ENCODE measurements at places on chromosomes 5 and 9. TPM values are rescaled to one million over a fixed set of nuclear protein-coding genes. Genes with fewer than 3 reads are reported as not detected.

DNA sequence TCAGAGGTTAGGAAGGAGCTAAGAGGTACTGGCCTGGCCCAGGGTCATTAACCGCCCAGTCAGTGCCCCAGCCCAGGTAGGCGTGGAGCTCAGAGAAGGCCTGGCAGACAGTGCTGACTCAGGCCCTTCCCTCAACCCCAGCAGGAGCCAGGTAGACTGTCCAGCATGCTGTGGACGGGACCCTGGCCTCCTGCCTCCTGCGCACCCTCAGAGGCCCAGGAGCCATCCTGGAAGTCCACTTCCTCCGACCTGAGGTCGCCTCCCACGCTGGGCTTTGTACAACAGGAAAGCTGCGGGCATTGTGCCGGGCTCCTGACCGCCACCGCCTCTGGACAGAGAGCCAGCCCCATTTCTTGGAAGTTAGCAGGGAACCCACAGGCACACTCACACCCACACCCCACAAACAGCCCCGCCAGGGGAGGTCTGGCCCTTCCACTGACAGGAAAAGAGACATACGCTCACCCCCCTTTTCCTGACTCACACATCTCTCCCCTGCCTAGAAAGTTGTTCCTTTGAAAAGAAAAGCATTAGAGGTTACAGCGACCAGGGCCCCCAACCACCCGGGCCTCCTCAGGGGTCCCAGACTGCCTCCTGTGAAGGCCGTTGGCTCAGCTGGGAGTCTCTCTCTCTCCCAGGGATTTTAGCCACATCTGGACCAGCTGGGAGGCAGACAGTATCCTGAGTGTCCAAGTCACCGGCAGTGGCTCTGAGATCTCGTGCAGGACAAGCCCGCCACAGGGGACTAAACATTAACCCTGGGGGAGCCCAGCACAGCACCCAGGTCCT, 7.7 kb downstream of the RALGDS start:
- H3K4me1 ChIP-seq: no peaks in the 10 kb centered on the region
- H3K36me3 ChIP-seq: peaks cover 33% of the 10 kb centered on the region
- no peaks in the 10 kb centered on the region for H3K27me3 ChIP-seq
- peak overlapping the region; percentile 89 for H3K27ac ChIP-seq
- H3K4me3 ChIP-seq: no peak overlapping the region

GRCh38 chr5:147561435-147561834, 51.6 kb upstream of the DPYSL3 start:
- H3K27me3 ChIP-seq: no peaks in the 10 kb centered on the region
- H3K4me3 ChIP-seq: no peak overlapping the region

GRCh38 chr9:93673021-93673838, 96.8 kb downstream of the PHF2 start:
- H3K4me3 ChIP-seq: no peak overlapping the region
- peak; percentile 50 for DNase-seq
- H3K27me3 ChIP-seq: no peaks in the 10 kb centered on the region
- no peaks in the 10 kb centered on the region for H3K4me1 ChIP-seq
- peaks cover 49% of the 10 kb centered on the region for H3K36me3 ChIP-seq
- H3K27ac ChIP-seq: no peak overlapping the region

DNA sequence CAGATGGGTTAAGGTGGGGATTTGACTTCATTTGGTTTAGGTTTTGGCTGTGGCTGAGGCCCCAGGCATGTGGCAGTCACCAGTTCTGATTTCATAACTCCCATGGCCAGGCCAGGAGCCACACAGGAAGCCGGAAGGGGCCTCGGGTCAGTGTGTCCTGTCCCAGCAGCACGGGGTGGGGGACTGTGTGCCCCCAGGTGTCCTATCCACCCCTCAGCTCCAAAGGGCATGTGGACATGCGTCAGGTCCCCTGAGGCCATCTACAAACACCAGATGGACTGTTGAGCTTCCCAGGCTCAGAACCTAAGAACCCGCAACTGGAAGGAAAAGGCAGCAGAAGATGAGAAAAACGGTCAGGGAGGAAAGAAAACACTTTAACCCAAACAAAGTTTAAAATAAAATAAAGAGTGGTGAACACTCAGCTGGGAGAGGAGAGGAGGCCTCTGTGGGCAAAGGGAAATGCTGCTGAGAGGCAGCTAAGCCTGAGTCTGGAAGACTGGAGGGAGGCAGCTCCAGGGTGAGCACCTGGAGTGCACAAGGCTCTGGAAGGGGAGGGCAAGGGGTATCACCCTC, 260.8 kb downstream of the AUH start:
- H3K27ac ChIP-seq: peak overlapping the region; percentile 92
- H3K4me1 ChIP-seq: no peaks in the 10 kb centered on the region
- peak; percentile 74 for DNase-seq
- no peak overlapping the region for H3K4me3 ChIP-seq
- H3K36me3 ChIP-seq: no peaks in the 10 kb centered on the region
- no peaks in the 10 kb centered on the region for H3K27me3 ChIP-seq

GRCh38 chr9:35907711-35908503, 1.4 kb upstream of the SPAAR start:
- no peaks in the 10 kb centered on the region for H3K36me3 ChIP-seq
- peak; percentile 85 for DNase-seq
- H3K27ac ChIP-seq: peak overlapping the region; percentile 88
- H3K27me3 ChIP-seq: no peaks in the 10 kb centered on the region
- peak overlapping the region; percentile 43 for H3K4me3 ChIP-seq
- H3K4me1 ChIP-seq: peaks cover 88% of the 10 kb centered on the region

GRCh38 chr9:33903157-33903780, 86.3 kb downstream of the UBE2R2 start:
- no peak for DNase-seq
- H3K4me1 ChIP-seq: no peaks in the 10 kb centered on the region
- H3K4me3 ChIP-seq: no peak overlapping the region
- H3K27ac ChIP-seq: no peak overlapping the region
- no peaks in the 10 kb centered on the region for H3K27me3 ChIP-seq
- H3K36me3 ChIP-seq: peaks cover 25% of the 10 kb centered on the region

GRCh38 chr5:59569608-59570334, 323.8 kb downstream of the PDE4D start:
- no peak overlapping the region for H3K27ac ChIP-seq
- DNase-seq: no peak
- H3K36me3 ChIP-seq: no peaks in the 10 kb centered on the region
- H3K27me3 ChIP-seq: no peaks in the 10 kb centered on the region

DNA sequence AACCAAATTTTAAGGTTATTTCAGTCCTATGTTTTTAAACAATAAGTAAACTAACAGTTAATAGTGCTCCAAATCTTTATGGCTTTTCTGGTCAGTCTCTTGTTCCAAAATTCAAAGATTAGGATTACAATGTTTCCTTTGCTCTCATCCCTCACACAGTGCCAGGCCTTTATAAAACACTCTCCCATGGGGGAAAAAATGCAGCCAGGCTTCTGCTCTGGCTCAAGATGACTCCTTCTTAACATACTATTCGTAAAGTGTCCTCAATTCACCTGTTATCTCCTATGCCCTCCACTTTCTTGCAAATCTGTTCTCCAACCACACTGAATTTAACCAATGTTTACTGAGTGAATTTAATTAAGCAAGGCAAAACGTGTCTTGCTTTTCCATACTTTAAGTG, 1.4 kb downstream of the CEP120 start:
- H3K27me3 ChIP-seq: no peaks in the 10 kb centered on the region
- no peak overlapping the region for H3K27ac ChIP-seq
- peak overlapping the region; percentile 79 for H3K4me3 ChIP-seq
- peaks cover 12% of the 10 kb centered on the region for H3K4me1 ChIP-seq

DNA sequence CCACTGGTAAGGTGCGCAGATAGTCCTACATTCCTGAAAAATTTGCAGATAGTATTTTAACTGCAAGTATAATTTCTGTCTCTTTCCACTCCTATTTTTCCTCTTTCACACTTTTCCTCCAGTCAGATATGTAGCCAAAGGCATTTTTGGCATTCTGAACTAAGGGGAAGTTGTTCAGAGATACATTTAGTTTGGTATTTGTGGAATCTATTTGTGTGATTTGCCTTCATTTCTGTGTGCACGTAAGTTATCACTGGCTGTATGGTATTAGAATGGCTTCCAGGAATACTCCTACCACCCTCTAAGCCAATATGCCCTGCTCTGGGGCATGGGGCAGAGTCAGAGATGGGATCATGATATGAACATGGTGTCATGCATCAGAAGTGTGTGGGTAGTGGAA, 45.8 kb upstream of the GRAMD2B start:
- no peaks in the 10 kb centered on the region for H3K27me3 ChIP-seq
- H3K36me3 ChIP-seq: no peaks in the 10 kb centered on the region
- H3K27ac ChIP-seq: no peak overlapping the region
- H3K4me3 ChIP-seq: no peak overlapping the region
- no peaks in the 10 kb centered on the region for H3K4me1 ChIP-seq

GRCh38 chr5:15609076-15609725, 109.2 kb downstream of the FBXL7 start:
- H3K27ac ChIP-seq: no peak overlapping the region
- no peak overlapping the region for H3K4me3 ChIP-seq
- H3K4me1 ChIP-seq: no peaks in the 10 kb centered on the region
- no peaks in the 10 kb centered on the region for H3K27me3 ChIP-seq
- no peak for DNase-seq

- H3K27me3 ChIP-seq: no peaks in the 10 kb centered on the region
- no peaks in the 10 kb centered on the region for H3K4me1 ChIP-seq
- DNase-seq: no peak
- no peak overlapping the region for H3K27ac ChIP-seq
- H3K36me3 ChIP-seq: no peaks in the 10 kb centered on the region
Measured at GRCh38 chr5:147339313-147339712, 104.5 kb downstream of the STK32A start.

- no peak overlapping the region for H3K27ac ChIP-seq
- no peak overlapping the region for H3K4me3 ChIP-seq
- DNase-seq: peak; percentile 72
- no peaks in the 10 kb centered on the region for H3K4me1 ChIP-seq
- no peaks in the 10 kb centered on the region for H3K36me3 ChIP-seq
Measured at GRCh38 chr5:178312880-178313282, 80.3 kb upstream of the PHYKPL start.

- no peak overlapping the region for H3K4me3 ChIP-seq
- H3K36me3 ChIP-seq: no peaks in the 10 kb centered on the region
- no peaks in the 10 kb centered on the region for H3K27me3 ChIP-seq
- peak; percentile 42 for DNase-seq
- H3K4me1 ChIP-seq: no peaks in the 10 kb centered on the region
- no peak overlapping the region for H3K27ac ChIP-seq
Measured at GRCh38 chr5:176190886-176191755, 47.1 kb upstream of the SIMC1 start.

- peak overlapping the region; percentile 58 for H3K27ac ChIP-seq
- H3K27me3 ChIP-seq: no peaks in the 10 kb centered on the region
- H3K36me3 ChIP-seq: no peaks in the 10 kb centered on the region
Measured at GRCh38 chr5:68240202-68240601, 24.6 kb downstream of the PIK3R1 start.

GRCh38 chr9:8179381-8180053, 379.9 kb upstream of the DMAC1 start:
- H3K27ac ChIP-seq: no peak overlapping the region
- H3K36me3 ChIP-seq: no peaks in the 10 kb centered on the region
- no peaks in the 10 kb centered on the region for H3K27me3 ChIP-seq
- H3K4me1 ChIP-seq: no peaks in the 10 kb centered on the region
- H3K4me3 ChIP-seq: no peak overlapping the region

DNA sequence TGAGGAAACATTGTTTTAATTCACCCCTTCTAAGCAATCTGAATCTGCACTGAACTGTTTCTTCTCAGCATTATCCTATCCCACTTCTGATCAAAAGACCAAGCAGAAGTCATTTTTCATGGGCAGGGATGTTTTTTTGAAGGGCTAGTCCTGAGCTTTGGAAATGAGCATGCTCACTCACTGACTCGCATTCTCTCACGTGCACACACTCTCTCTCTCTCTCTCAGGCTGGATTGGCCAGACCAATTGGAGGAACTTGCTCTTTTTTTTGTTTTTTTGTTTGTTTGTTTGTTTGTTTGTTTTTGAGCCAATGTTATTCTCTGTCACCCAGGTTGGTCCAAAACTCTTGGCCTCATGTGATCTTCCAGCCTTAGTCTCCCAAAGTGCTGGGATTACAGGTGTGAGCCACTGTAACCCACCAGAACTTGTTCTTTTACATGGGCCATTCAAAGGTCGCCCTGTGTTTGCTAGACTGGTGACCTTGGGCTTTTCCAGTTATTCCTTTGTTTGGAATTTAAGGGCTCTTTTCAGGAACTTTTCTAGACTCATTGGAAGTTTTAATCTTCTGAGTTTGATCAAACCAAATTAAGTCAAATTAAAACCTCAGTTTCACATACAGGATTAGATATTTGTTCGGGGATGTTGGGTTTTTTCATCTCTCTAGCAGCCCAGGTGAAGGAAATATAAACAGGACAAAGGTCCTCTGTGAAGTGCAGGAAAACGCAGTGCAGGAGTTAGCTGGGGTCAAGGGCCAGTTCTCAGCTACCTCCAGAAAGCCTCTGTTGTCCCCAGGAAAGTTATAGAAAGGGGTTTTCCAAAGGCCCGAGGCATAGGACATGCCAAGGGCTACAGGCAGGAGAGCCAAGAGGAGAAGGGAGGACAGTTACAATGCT, 13.1 kb downstream of the FAXDC2 start:
- no peak overlapping the region for H3K4me3 ChIP-seq
- peaks cover 19% of the 10 kb centered on the region for H3K36me3 ChIP-seq
- H3K27ac ChIP-seq: no peak overlapping the region
- peaks cover 29% of the 10 kb centered on the region for H3K4me1 ChIP-seq
- no peaks in the 10 kb centered on the region for H3K27me3 ChIP-seq

- H3K4me3 ChIP-seq: no peak overlapping the region
- no peaks in the 10 kb centered on the region for H3K36me3 ChIP-seq
- peaks cover 14% of the 10 kb centered on the region for H3K4me1 ChIP-seq
- peaks cover 3% of the 10 kb centered on the region for H3K27me3 ChIP-seq
- DNase-seq: peak; percentile 43
Measured at GRCh38 chr5:370311-370958, 48.9 kb downstream of the AHRR start.

GRCh38 chr9:36964791-36965190, 69.3 kb downstream of the PAX5 start:
- H3K36me3 ChIP-seq: no peaks in the 10 kb centered on the region
- H3K27ac ChIP-seq: no peak overlapping the region
- H3K4me1 ChIP-seq: no peaks in the 10 kb centered on the region
- DNase-seq: no peak

- H3K27me3 ChIP-seq: no peaks in the 10 kb centered on the region
- no peaks in the 10 kb centered on the region for H3K36me3 ChIP-seq
- H3K27ac ChIP-seq: peak overlapping the region; percentile 99
- peak overlapping the region; percentile 98 for H3K4me3 ChIP-seq
Measured at GRCh38 chr9:34988218-34989002, 1.1 kb upstream of the DNAJB5 start.

GRCh38 chr5:57408714-57409113, 73.9 kb downstream of the ACTBL2 start:
- H3K4me1 ChIP-seq: peaks cover 63% of the 10 kb centered on the region
- H3K36me3 ChIP-seq: no peaks in the 10 kb centered on the region
- H3K27me3 ChIP-seq: no peaks in the 10 kb centered on the region
- H3K4me3 ChIP-seq: no peak overlapping the region

GRCh38 chr9:81032831-81033230, 656.5 kb downstream of the TLE1 start:
- no peaks in the 10 kb centered on the region for H3K27me3 ChIP-seq
- no peaks in the 10 kb centered on the region for H3K36me3 ChIP-seq
- H3K27ac ChIP-seq: no peak overlapping the region

BTNL8 gene
- total RNA-seq: 0.59 TPM

PLCXD3 gene
- 44.5 TPM for total RNA-seq

KIF4B gene
- not detected for total RNA-seq

KCNN2 gene
- total RNA-seq: 22.4 TPM

MYO10 gene
- 3.8 TPM for total RNA-seq

PCDHGB2 gene
- 6.7 TPM for total RNA-seq

NIM1K gene
- total RNA-seq: 0.48 TPM
